SHP77 (cell line): ENCODE measurements at places on chromosomes 7 and 10.

DNA sequence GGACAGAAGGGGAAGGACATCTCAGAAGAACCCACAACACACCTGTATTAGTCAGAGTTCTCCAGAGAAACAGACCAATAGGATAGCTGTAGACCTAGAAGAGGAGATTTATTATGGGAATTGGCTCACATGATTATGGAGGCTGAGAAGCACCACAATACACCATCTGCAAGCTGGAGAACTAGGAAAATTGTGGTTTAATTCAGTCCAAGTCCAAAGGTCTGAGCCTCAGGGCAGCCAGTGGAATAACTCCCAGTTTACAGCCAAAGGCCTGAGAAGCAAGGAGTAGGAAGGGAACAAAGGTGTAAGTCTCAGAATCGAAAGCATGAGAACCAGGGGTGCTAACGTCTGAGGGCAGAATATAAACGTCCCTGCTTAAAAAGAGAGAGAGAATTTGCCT lies 99.6 kb upstream of the AUTS2 start:
- no peak for DNase-seq

- DNase-seq: no peak
Measured at GRCh38 chr10:32905466-32905865, 52.6 kb downstream of the ITGB1 start.

- no peak for DNase-seq
Measured at GRCh38 chr10:128048819-128049210, 77.4 kb downstream of the MKI67 start.

- no peak for DNase-seq
Measured at GRCh38 chr10:44857363-44858016, 53.6 kb upstream of the TMEM72 start.

- DNase-seq: no peak
Measured at GRCh38 chr7:1899951-1900762, 230.1 kb downstream of the ELFN1 start.

- no peak for DNase-seq
Measured at GRCh38 chr7:40223451-40224127, 88.8 kb downstream of the SUGCT start.

GRCh38 chr7:55557666-55558188 lies 14.6 kb downstream of the VOPP1 start:
- no peak for DNase-seq

DNA sequence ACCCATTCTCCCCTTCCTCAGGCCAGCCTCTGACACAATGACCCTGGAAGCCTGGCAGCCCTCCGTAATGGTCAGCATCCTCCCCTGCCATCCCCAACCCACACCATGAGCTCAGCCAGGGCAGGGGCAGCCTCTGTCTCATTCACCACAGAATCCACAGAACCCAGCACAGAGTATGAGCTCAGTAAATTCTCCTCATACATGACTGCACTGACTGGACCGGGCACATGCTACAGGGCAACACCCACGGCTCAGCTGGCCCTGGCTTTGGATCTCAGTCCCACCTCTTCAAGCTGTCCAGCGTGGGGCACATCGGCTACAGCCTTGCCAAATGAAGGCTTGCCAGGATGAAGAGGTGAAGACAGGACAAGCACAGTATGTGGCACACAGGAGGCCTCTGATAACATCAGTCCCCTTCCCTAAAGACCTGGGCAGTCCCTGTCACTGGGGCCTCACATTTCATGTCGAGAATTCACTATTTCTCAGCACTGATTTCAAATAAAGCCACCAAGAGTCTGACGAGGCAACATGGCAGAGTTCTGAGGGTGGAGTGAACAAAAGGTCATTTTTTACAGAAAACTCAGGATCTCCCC lies 7.9 kb downstream of the GPRIN2 start:
- no peak for DNase-seq

DNA sequence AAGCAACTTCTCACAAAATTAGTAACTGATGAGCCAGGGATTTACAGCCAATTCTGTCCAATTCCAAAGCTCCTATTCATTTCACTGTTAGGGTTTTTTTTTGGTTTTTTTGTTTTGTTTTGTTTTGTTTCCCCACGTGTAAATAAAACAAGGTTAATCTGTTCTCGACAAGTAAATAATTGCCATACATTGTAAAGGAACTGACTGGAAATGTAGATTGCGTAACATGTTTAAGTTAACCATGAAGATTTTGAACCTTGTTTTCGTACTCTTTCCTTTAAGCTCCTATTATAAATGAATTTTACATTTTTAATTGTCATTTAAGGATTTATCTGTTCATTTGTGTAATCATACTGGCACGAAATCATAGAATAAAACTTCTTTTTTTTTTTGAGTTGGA lies 42.0 kb upstream of the FOXP2 start:
- DNase-seq: no peak

DNA sequence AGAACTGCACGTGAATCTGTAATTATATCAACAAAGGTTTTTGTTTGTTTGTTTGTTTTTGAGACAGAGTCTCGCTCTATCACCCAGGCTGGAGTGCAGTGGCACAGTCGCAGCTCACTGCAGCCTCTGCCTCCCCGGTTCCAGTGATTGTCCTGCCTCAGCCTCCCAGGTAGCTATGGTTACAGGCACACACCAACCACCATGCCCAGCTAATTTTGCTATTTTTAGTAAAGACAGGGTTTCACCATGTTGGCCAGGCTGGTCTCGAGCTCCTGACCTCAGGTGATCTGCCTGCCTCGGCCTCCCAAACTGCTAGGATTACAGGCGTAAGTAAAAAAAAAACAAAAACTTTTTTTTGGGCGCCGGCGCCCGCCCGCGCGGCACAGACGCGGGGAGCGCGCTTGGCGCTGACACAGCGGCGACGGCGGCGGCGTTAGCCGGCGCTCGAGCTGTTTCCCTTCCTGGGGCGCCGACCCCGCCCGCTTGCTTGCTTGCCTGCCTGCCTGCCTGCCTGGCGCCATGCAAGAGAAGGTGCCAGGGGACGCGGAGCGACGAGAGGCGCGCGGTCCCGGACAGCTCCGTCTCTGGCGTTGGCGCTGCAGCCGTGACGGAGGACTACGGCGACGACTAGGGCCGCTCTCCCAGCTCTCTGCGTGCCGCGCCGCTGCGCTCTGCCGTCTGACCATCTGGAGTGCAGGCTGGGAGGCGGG lies 171.4 kb upstream of the NUPR2 start:
- no peak for DNase-seq

GRCh38 chr10:3465406-3465891 lies 292.9 kb upstream of the PITRM1 start:
- no peak for DNase-seq

DNA sequence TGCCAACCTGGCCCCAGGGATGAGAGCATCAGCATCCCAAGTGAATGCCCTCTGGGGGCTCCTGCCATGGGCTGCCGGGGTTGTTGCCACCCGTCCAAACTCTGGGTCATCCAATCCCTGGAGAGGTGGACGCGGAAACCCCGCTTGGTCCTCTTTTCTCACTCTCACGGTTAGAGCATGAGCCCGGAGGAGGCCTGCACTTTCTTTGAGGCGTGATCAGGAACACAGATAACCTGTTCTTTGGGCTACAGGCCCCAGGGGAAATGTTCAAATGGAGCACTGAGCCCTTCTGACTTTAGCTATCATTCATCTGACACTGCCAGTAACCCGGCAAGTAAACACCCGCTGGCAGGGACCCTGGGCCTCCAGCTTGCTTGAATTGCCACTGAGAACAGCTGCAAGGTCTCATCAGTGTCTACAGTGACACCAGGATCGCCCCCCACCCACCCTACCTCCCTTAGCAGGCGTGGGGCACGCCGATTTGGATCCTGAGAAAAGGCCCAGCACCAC lies 29.4 kb upstream of the SLF2 start:
- DNase-seq: no peak

DNA sequence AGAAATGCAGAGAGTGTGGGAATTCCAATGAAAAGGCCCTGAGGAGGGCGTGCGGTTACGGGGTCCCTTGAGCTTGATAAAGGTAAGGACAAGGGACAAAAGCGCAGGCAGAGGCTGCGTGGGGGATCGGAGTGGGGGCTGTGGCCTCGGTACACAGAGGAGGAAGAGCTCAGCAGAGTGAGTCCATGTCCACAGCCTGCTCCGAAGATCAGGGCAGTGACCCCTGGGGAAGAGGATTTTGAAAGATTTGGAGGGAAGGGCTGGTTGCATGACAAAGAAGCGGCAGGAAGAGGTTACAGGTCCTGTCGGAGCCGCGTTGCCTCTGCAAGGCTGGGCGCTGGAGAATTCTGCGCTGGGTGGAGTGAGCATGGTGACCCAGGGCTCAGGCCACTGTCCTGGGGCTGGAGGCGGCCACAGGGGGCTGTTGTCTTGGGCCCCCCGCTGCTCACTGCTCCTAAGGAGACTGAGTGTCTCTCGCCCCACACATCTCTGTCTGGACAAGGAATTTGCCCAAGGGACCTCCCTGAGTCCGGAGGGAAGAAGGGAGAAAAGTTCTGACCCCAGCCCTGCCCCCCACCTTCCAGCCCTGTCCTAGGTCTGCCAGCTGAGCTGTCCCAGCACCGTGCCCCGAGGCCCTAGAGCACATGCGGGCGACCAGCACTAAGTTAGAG lies 69.8 kb upstream of the INSIG1 start:
- DNase-seq: no peak

- no peak for DNase-seq
Measured at GRCh38 chr10:14296065-14296709, 34.5 kb downstream of the FRMD4A start.

- DNase-seq: peak; percentile 35
Measured at GRCh38 chr7:29086545-29086944, 59.8 kb downstream of the CPVL start.

- no peak for DNase-seq
Measured at GRCh38 chr10:45375716-45376231, 1.8 kb downstream of the ALOX5 start.

DNA sequence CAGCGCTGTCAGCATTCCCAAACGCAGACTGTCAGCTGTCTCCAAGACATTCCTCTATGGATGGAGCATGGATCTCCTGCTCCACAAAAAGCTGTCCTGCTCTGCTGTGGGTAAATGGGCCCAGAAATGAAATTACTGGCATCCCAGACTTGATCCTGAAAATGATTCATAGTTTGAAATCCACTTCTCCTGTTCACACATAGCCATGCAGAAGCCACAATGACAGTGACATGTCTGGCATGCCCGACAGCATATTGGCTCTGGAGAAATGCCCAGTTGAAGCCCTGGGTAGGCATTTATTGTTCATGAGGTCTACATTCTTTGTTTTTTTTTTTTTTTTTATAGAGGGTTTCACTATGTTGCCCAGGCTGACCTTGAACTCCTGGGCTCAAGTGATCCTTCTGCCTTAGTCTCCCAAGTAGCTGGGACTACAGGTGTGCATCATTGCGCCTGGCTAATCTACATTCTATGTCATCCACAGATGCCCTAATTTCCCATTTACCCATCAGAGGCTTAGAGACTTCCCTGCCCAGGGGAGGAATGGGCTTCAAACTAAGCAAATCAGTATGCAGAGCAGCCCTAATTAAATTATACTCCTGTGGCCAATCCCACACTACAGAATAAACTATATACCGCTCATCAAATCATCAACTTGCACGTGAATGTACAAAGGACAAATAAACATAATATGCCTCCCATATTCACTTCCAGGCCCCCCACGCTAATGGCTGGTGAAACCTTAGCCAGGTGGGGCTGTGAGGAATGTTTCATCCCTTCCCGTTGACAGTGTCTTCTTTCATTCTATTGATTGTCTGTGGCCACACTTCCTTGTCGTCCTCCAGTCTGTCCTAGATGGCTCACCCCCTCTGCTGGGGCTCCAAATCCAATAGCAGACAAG lies 61.8 kb upstream of the EEPD1 start:
- DNase-seq: no peak

- DNase-seq: peak; percentile 83
Measured at GRCh38 chr7:10708447-10708846, 265.2 kb upstream of the PHF14 start.

DNA sequence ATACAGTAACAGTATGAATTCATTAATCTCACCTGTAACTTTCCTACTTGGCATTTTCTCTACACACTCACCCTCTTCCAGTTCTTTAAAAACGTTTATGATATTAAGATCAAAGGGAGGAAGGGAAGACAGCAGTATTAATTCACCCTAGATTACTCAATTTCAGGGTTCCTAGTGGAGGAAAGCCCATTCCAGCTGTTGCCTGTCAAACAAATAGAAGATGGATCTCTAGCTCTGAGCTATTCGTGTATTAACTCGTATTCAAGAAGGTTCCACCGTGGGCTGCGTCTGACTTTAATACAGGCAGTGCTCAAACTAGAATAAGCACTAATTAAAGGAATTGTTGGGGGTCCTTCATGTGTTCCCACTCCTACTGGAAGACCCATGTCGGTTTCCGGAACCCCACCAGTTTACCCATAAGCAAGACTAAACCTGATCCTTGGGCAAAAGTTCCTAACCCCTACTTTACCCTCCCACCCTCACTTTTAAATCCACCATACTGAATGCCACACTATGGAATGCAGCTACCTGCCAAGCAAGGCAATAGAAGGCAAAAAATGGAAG lies 2.1 kb downstream of the NANOS1 start:
- no peak for DNase-seq

DNA sequence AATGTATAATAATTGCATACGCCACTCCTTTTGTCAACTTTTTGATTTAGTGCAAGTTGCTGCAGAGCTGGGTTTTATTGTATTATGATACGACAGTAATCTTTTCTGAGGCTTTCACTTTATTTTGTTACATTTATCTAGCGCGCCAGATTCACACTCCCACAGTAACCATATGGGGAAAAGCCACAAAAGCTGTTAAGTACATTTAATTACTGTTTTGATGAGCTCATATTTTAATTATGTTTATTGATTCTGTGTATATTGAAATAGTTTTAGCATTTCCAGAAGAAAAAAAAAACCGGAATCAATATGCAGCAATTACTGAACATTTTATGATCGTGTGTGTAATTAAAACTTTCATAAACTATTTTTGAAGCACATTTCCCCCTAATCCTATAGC lies 118.5 kb downstream of the RAB11FIP2 start:
- DNase-seq: no peak

GRCh38 chr10:79137300-79137756 lies 68.6 kb downstream of the ZMIZ1 start:
- DNase-seq: no peak

DNA sequence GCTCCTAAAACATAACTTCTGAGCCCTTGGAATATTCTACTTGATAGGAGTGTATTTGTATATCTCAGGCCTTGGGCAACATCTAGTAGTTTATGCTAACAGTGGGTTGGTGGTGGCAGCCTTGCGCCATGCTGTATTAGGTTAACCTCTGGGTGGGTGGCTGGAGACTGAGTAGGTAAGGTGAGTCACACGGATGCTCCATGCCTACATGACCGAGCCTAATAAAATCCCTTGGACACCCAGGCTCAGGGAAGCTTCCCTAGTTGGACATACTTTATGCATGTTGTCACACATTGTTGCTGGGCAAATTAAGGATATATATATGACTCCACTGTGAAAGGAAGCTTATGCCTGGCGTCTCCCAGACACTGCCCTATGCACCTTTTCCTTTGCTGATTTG lies 6.0 kb upstream of the DAGLB start:
- DNase-seq: no peak
